ENCODE measurements at places on chromosomes 13 and 19.

GRCh38 chr13:34257966-34258365 is 440.0 kb downstream of the RFC3 start:
- no peak for DNase-seq

DNA sequence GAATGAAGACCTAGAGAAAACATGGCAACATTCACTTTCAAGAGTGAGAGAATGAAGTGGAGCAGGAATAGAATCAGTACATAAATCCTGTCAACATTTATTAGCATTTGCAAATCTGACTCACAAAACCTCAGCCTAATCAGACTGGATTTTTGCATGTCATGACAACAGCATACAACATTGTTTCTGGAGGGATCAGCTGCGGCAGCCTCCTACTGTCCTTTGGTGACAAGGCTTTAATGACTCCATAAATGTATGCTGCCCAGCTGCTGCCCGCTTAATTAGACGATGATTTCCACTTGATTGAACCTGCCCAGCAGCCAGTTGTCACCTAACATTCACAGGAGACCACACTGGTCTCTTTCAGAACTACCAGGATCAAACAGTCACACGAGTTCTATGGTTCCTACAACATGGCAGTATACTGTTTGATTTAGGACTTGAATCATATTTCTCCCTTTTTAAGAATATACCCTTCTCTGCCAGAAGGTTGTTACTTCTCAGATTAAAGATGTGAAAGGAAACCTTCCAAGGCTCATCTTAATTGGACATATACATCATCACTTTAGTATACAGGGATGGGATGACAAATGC is 9.3 kb downstream of the EBPL start:
- no peak for DNase-seq

- no peak for DNase-seq
Observed at GRCh38 chr19:35000338-35000646, 169 bp downstream of the GRAMD1A start.

GRCh38 chr13:87280139-87280538 is 391.0 kb upstream of the SLITRK5 start:
- no peak for DNase-seq

GRCh38 chr19:6219586-6220290 is 60.0 kb downstream of the MLLT1 start:
- no peak for DNase-seq

GRCh38 chr19:16589917-16590316 is 17.7 kb upstream of the SLC35E1 start:
- no peak for DNase-seq

- no peak for DNase-seq
Observed at GRCh38 chr19:47086280-47086679, 27.3 kb downstream of the ZC3H4 start.

DNA sequence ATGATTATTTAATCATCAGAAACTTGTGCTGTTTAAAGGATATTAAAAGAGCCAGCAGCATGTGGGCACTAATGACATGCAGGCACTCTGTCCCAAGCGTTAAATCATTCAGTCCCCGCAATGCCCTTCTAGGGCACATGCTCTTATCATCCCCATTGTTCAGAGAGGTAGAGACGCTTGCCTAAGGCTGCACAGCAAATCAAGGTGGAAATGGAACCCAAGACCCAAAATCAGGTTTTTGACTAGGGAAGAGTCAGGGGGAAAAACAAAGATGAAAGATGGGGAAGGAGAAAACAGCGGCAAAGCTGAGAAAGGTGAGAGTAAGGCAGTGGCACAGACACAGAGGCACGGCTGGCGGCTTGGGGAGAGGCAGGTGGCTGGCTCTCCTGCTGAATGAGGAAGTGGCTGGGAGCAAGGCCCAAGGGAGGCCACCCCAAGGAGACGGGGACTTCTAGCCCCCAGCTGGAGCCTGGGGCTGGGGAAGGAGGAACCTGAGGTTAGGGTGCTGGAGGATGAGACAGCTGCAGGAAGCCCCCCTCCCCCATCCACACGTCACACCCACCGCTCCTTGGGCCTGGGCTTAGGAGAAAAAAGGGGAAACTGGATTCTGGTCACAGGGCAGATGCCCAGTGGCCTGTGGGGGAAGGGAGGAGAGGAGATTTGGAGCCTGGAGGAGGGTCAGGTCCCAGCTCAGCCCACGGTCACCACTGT is 1.0 kb upstream of the TYROBP start:
- no peak for DNase-seq

DNA sequence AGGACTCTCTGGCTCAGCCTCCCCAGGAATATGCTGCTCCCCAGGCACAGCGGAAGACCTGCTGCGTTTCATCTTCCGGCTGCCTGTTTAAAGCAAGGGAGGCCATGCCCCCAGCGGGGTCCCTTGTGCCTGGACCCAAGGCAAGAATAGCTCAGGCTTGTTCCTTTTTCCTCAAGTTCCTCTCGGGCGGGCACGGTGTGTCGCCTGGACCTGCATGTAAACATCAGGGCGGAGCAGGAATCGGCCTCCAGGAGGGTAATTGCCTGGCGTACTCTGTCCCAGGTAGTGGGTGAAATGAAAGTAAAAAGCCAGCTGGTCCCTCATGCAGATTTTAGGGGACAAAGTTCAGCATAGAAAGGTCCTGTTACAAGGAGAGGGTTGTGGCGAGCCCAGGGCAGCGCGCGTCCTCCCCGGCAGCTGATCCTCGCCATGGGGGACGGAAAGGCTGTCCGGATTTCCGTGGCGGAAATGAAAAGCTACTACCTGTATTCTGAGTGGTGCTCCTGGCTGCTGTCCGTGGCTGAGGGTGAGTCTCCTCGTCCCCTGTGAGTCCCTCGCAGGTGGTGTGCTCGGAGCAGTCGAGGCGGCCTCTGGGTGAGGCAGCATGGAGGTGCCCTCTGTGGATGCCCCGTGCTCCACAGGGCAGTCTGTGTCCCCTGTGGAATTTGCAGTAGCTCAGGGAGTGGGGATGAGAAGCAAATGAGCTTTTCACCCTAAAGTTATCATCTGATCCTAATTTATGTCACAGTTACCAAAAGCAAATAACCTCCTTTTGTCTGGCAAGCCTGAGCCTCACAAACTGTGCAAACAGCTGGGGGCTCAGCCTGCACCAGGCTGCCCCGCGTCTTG is 16.2 kb downstream of the MCF2L start:
- no peak for DNase-seq

GRCh38 chr19:6076675-6077463 is 33.4 kb downstream of the RFX2 start:
- no peak for DNase-seq

GRCh38 chr19:13823256-13823655 is 28.0 kb downstream of the ZSWIM4 start:
- no peak for DNase-seq

DNA sequence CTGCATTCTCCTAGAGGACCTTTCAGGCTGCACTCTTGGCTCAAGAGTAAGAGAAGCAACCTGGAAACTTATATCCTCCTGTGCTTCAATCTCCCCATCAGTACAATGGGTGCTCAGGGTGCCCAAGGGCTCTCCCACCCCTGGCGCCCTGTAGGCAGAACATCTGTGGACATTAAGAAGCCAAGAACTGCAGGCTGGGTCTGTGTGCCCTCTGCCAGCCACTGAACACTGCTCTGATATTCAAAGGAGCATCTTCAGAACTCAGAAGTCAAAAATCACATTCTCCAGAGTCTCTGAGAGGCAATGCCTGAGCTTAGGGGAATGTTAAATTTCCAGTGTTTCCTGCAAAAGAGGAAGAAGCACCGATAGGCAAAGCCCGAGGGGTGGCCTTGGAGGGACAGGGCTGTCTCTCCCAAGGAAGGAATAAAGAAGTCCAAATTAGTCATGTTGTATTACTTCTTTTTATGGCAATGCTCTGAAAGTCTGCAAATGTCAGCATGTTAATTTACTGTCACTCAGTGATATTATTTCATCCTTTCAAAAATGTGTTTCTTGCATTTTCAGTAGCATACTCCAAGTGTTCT is 88.1 kb downstream of the TSHZ3 start:
- DNase-seq: no peak

GRCh38 chr13:76754414-76754813 is 131.8 kb downstream of the KCTD12 start:
- no peak for DNase-seq

GRCh38 chr13:21717817-21718216 is 46.9 kb downstream of the FGF9 start:
- DNase-seq: no peak

GRCh38 chr13:31048521-31048920 is 113.2 kb downstream of the HSPH1 start:
- no peak for DNase-seq

GRCh38 chr19:11194656-11195558 is 2.4 kb downstream of the KANK2 start:
- no peak for DNase-seq

DNA sequence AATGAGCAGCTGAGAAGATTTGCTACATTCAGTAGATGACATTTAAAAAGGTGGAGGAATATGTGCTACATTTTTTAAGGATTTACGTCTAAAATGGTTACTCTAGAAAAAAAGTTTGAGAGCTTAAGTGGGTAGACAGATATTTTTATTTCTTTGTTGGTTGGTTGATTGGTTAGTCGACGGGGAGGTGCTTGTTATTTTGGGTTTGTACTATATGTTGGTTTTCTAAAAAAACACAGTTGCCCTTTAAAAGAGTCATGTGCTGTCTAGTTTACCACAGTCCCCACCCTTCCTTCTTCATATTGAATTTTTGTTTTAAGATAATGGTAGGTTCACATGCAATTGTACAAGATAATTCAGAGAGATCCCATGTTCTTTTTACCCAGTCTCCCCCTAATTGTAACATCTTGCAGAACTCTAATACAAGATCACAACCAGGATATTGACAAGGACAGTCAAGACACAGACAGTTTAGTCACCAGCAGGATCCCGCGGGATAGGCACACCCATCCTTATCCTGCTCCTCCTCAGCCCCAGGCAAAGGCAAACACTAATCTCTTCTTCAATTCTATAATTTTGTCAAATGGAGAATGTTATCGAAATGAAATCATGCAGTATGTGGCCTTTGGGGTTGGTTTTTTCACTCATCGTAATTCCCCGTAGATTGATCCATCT is 171.4 kb downstream of the FOXO1 start:
- no peak for DNase-seq

GRCh38 chr13:60397704-60398378 is 821 bp downstream of the TDRD3 start:
- DNase-seq: peak; percentile 14

- no peak for DNase-seq
Observed at GRCh38 chr19:2675892-2676291, 26.6 kb downstream of the GNG7 start.

- no peak for DNase-seq
Observed at GRCh38 chr13:95381212-95381527, 79.9 kb upstream of the ABCC4 start.

DNA sequence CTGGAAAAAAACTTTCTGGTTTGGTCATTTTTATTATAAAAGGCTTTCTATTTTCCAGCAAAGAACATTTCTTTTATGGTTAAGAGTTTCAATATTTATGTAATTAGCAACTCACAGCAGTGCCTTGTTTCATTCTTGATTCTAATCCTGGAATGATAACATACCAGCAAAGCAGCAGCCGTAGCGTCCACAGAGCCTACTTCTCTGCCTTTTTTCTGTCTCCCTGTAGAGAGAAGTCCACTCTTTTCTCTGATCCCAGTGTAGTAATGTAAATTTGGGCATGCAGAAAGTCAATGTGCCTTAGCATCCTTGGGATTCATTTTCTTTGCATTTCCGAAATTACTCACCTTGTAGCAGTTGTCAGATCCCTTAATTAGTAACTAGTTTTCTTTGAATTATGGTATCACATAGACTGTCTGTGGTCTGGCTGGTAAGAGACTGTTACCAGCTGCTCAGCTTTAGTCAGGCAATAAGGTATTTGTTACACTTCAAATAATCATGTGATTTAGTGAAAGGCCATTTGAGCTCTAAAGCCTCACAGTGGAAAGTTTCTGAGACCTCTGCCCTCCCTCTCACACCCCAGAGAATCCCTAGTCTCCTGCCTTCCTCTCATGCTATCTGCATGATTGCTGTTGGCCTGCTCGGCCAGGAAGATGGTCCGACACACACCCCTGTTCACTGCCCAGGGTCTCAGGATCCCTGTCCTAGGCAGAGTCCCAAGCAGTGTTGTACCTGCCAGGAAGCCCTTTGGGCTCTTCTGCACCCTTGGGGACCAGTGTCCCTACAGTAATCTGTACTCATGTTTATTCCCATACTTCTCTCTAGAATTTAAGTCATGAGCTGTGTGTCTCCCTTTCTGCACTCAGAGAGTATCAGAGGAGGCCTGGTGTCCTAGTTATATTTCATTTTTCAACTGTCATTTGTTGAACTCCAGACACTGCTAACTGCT is 86.3 kb downstream of the LRCH1 start:
- no peak for DNase-seq

DNA sequence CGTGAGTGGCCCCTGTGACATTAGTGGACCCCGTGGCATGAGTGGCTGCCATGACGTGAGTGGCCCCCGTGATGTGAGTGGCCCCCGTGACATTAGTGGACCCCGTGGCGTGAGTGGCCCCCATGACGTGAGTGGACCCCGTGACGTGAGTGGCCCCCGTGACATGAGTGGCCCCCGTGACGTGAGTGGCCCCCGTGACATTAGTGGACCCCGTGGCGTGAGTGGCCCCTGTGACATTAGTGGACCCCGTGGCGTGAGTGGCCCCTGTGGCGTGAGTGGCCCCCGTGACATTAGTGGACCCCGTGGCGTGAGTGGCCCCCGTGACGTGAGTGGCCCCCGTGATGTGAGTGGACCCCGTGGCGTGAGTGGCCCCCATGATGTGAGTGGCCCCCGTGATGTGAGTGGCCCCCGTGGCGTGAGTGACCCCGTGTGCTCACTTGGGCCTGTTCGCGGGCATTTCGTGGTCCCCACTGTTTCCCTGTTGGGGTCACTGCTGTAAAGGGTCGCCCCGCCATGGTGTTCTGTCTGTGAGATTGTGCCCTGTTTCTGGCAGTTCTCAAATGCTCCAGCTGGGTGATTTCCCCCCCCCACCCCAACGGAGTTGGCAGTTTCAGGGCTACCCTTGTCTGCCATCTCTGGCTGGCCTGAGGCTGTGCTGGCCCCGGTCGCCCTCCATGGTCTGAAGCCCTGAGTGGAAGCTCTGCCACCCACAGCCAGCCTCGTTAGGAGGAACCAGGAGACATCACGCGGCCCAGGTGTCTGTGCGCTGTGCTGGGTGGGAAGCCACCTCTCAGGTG is 64.2 kb downstream of the MCF2L start:
- no peak for DNase-seq

GRCh38 chr13:106183410-106184065 is 351.9 kb downstream of the EFNB2 start:
- DNase-seq: no peak

GRCh38 chr13:113493315-113493951 is 2.9 kb upstream of the DCUN1D2 start:
- no peak for DNase-seq

- no peak for DNase-seq
Observed at GRCh38 chr19:5331790-5332189, 8.8 kb downstream of the PTPRS start.

DNA sequence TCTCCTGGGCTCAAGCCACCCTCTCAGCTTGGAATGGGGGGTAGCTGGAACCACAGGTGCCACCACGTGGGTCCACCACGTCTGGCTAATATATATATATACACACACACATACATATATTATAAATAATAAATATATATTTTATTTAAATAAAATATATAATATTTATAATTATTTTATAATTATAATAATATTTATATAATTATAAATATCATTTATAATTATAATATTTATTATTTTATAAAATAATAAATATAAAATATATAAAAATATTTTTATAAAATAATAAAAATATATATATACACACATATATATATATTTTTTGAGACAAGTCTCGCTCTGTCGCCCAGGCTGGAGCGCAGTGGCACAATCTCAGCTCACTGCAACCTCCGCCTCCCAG is 2.4 kb downstream of the ELANE start:
- DNase-seq: no peak

All from stimulated activated CD4-positive, alpha-beta T cell treated with anti-CD3 and anti-CD28 coated beads, TNF-alpha, amount 100 ng/mL, for 24 hours (primary cell).